ENCODE measurements at places on chromosomes 2 and 18.

- no peak for DNase-seq
Measured at GRCh38 chr18:23257686-23258565, 122.6 kb downstream of the CABLES1 start.

- DNase-seq, result no peak
Measured at GRCh38 chr2:28613633-28614501, 118.0 kb downstream of the PLB1 start.

DNA sequence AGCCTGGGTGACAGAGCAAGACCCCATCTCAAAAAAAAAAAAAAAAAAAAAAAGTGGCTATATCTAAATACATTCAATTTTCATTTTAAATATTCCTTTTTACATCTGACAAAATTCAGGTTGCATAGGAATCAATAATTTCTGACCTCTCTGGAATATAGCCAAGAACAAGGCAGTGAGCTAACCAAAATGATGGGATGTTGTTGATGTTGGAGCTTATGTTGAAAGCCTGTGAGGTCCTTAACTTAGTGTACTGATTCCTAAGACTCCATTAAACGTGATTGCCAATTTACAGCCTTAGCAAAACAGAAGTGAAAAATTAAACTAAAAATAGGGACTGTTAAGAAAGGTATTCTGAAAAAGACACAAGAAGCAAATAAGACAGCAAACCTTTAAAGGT, 109.6 kb downstream of the MEP1B start:
- no peak for DNase-seq

- peak; percentile 56 for DNase-seq
Measured at GRCh38 chr2:101831351-101831865, 133.9 kb downstream of the MAP4K4 start.

- DNase-seq, result no peak
Measured at GRCh38 chr2:43169099-43169945, 57.1 kb downstream of the ZFP36L2 start.

GRCh38 chr2:38591152-38591551, 11.6 kb downstream of the HNRNPLL start:
- no peak for DNase-seq

- DNase-seq, result no peak
Measured at GRCh38 chr2:172429301-172429968, 2.0 kb downstream of the ITGA6 start.

DNA sequence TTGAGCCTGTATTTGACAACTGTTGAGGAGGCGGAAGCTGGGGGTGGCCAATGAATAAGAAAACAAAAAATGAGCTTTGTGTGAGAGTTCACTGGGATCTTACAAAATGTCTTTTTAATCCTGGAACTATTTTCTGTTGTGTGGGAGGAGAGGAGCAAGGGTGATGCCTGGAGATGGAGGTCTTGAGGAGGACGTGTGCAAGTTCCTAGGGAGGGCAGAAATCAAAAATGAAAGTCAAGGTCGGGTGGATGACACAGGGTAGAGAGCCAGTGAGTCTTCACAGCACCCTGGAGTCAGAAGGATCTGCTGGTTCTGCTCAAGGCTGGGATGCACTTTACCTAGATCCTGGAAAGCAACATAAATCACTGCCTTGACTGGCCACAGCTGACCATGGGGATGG, 180.3 kb upstream of the PKDCC start:
- no peak for DNase-seq

- no peak for DNase-seq
Measured at GRCh38 chr2:55120634-55121359, 70.5 kb upstream of the RTN4 start.

- DNase-seq, result no peak
Measured at GRCh38 chr18:79302120-79302519, 93.6 kb upstream of the NFATC1 start.

GRCh38 chr18:10062302-10063300, 148.8 kb downstream of the VAPA start:
- no peak for DNase-seq

DNA sequence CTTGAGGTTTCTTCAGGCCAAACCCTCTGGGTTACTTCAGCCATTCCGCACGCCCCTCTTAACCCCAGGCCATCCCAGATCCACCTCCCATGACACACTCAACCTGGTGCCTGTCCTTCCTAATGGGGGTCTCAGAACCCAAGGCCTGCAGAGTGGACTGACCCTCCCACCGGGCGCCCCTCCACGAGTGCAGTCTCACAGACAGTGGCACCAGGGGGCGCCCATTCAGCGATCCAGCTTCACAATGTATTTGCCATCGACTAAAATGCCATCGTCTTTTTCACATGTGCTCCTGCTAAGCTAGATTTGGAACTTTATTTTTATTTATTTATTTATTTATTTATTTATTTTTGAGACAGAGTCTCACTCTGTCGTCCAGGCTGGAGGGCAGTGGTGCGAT, 38.5 kb downstream of the INPP5D start:
- no peak for DNase-seq

DNA sequence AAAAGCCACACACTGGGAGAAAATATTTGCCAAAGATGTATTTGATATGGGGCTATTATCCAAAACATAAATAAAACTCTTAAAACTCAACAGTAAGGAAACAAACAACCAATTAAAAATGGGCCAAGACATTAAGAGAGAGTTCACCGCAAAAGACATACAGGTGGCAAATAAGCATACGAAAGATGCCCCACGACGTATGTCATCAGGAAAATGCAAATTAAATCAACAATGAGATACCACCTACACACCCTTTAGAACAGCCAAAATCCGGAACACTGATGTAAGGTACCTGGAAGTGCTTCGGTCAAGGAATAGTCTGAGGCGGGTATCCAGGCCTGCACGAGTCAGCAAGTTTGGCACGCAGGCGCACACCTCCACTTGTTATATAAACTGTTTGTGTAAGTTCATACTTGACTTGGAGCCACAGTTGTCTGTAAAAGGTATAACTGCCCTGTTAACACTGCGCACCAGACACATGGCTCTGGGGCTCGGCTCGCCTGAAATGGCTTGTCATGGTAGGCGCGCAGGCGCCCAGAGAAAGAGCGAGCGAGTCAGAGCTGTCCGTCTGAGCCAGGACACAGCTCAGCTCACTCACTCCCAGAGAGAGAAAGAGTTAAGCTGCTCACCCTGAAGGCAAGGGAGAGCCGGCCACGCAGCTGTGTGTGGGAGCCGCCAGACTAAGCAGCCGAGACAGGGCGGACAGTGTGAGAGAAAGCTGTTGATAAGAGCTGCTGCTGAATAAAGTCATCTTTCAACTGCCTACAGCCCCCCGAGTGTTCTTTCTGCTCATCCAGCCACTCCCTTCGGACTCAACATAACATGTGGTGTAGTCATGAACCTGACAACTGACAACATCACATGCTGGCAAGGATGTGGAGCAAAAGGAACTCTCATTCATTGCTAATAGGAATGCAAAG, 87.3 kb downstream of the HNRNPLL start:
- DNase-seq, result no peak

DNA sequence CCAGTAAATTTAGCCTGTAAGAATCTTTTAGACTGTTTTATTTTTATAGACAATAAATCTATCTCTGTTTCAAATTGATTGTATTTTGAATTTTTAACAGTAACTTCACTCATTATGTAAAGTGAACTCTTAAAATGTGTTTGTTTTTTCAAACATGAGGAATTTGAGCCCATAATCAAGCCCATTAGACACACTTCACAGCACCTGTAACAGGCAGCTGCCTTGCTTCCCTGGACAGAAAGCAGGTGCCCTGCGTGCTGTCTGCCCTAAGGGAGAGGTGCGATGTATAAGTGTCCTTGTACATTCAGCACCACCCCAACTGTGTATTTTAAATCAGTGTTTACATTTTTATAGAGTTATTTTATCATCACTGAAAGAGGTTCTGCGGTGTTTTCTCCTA, 186.5 kb upstream of the TPO start:
- DNase-seq, result no peak

- peak; percentile 45 for DNase-seq
Measured at GRCh38 chr2:100321866-100322820, at the start of gene LONRF2. Gene LONRF2 (minus strand): TSS chr2:100322501. CDS start chr2:100322093, 408 bp downstream.

- no peak for DNase-seq
Measured at GRCh38 chr2:157843935-157844334, 32.2 kb downstream of the ACVR1 start.

DNA sequence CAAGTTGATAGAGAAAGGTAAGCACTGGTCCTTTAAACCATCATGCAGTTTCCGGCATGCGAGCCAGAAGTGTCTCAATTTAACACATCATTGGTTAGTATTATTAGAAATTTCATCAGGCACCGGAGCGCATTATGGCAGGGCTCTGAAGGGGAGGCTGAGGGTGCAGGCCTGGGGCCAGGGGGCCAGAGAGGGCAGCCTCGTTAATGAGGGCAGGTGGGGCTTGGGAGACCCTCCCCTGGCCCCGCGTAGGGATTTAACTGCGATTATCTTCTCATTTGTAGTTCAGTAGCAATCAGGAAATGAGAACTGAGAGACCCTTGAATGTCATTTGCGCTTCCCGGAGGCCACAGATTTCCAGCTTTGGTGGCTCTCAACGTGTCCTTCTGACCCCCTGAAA, 246.4 kb downstream of the KLHL29 start:
- DNase-seq, result no peak

DNA sequence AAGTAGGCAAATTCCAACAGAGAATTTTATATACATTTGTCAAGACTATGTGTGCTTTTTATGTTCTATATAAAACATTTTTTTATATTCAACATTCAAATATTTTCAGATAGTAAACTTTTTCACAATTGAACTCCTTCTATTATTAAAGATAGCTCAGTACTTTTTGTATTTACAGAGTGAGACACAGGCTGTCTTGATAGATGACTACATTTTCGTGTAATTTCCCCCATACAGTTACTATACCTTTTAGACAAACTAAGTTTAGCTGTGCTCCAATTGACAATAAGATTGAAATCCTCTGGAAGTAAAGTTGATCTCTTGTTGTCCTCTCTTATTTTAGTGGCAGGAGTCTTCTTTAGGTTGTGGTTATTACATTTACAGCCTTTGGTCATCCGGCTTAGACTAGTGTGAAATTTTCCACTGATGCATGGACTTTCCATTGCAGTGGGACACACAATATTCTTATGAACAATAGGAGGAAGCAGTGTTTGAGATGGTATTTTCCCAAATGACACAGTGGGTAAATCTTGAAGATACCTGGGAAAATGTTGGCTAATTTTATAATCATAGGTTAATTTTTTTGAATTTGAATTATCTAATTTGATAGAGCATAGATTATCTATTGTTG, 21.0 kb downstream of the ZSWIM2 start:
- DNase-seq, result no peak

DNA sequence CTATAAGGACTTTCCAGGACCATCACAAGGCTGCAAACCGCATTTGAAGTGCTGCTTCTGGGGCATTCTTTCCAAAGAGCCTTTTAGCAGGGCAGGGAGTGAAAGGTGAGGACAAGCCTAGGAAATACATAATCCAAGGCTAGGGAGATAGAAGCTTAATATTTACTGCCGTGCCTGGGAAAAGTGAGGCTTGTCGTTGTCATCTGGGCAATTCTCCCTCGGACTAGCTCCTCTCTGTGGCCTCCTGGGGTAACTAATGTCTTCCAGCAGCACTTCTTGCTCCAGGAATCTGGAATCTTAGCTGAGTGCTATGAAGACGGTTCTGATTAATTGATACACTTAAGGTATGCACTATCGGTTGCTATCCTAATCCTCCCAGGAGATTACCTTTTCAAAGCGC, 69.3 kb upstream of the ATL2 start:
- no peak for DNase-seq

DNA sequence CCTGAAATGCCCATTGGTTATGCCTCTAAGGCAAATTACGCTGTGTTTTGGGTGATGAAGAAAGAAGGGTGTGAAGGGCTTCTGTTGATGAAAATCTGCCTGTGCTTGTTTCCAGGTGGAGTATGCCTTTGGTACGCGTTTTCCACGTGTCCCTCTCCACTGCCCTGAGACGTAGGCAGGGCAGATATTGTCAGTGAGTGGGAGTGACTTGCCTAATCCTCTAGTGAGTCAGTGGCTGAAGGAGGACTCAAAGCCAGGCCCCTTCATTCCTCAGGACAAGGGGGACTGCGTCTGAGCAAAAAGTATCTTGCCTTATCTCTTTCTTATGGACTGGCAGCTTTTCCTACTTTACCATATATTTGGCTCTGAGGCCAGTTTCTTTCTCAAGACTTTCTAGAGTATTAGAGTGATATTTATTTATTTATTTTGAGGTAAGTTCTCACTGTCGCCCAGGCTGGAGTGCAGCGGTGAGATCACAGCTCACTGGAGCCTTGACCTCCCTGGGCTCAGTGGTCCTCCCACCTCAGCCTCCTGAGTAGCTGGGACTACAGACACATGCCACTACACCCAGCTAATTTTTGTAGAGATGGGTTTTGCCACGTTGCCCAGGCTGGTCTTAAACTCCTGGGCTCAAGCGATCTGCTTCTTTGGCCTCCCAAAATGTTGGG, 10.2 kb downstream of the RALB start:
- DNase-seq, result no peak

- DNase-seq, result no peak
Measured at GRCh38 chr18:79848579-79849327, 51.0 kb downstream of the KCNG2 start.

GRCh38 chr18:46166261-46166970, 62.2 kb downstream of the HAUS1 start:
- no peak for DNase-seq

DNA sequence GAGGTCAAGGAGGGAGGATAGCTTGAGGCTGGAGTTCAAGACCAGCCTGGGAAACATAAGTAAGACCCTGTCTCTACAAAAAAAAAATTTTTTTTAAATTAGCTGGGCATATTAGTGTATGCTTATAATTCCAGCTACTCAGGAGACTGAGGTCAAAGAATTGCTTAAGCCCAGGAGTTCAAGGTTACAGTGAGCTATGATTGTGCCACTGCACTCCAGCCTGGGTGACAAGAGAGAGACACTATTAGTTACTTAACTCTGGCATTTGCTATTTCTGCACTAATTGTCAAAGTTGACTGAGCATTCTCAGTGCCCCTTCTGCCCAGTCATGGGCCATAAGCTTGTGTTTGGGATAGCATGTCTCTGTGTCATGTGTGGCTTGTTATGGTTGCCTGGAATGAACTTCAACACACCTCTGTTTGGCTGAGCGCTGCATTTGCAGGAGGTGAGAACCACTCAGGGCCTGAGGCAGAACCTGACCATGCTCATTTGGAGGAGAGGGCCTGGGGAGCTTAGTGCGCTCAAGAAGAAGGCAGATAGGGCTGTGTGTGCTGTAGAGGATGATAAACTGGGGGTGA, 77.7 kb downstream of the SH3RF3 start:
- DNase-seq, result no peak

GRCh38 chr2:86671337-86671981, 47.8 kb upstream of the RNF103 start:
- DNase-seq, result no peak

DNA sequence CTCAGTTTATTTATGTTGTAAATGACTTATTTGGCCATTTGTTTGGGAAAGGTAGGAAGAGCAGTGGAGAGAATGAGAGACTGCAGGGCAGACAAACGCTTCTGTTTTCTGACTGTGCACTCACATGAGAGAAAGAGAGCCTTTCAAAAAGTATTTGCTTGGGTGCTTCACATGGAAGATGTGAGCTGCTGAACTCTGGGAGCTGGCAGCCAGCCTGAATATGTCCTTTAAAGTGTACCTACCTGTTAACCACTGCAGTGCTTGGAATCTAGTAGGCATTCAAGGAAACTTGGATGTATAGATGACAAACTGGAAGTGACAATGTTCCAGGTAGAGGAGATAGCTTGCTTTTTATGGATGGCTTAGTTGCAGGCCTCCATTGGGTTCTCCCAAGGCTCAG, 68.8 kb downstream of the PTPRM start:
- DNase-seq, result no peak

All from progenitor cell of endocrine pancreas (in vitro differentiated cells).